ENCODE measurements at places on chromosomes 16 and 17.

GRCh38 chr16:83623091-83623730 lies 184.6 kb upstream of the HSBP1 start:
- DNase-seq: no peak

DNA sequence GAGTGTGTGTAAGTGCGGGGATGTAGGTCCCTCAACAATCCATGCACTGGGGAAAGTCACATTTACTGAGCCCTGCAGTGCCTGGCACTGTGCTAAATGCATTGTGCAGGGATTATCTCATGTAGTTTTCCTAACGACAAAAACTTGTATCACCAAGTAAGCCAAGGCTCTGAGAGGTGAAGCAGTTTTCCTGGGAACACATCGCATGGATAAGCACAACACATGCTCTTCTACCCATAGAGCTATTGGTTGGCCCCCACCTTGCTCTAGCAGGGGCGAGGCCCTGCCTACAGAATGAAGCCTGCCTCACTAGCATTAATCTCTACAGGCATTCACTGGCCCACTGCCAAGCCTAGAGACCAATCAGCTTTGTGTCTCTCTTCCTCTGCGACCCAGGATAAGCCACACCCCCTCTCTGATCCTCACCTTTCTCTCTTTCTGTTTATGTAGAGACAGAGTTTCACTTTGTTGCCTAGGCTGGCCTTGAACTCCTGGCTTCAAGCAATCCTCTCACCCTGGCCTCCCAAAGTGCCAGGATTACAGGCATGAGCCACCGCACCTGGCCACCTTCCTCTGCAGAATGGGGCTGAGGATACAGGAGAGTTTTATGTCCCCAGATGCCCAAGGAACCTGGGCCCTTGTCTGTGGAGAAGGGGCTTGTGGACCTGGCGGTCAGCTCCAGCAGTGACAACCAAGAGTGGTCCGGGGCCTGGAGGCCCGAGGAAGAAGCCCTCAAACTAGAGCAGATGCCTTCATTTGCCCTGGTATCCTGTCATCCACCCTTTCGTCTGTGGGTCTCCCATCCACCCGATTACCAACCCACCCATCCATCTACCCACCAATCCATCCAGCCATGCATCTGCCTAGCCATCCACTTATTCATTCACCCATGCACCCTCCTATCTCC lies 12.8 kb downstream of the CDH16 start:
- DNase-seq: no peak

- peak; percentile 61 for DNase-seq
Measured at GRCh38 chr16:86044241-86044671, 145.3 kb downstream of the IRF8 start.

DNA sequence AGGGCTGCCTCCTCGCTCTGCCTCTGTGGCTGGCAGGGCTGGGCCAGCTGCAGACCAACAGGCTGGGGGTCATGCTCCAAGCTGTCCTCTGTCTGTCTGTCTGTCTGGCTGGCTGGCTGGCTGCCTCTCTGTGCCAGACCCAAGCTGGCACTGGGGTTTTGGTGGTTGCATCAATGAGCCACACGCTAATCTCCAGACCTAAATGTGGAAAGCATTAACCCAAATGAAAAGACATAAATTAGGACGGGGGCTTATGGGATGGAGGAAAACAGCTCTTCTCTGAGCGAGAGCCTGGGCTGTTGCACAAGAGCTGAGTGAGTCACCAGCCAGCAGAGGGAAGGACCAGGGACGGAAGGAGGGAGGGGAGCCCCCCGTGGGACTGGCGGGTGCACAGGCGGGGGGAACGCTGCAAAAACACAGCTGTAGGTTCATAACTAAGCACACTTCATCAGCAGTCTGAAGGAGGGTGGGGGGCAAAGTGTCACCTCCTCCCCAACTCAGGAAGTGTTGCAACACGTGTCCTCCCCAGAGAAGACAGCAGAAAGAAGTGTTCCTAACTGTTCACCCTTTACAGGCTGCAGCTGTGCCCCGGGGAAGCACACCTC lies 83.4 kb downstream of the GAS7 start:
- DNase-seq: peak; percentile 83

GRCh38 chr17:19348081-19348650 lies 14.4 kb downstream of the B9D1 start:
- DNase-seq: no peak

- no peak for DNase-seq
Measured at GRCh38 chr17:51487947-51488346, 227.6 kb downstream of the UTP18 start.

DNA sequence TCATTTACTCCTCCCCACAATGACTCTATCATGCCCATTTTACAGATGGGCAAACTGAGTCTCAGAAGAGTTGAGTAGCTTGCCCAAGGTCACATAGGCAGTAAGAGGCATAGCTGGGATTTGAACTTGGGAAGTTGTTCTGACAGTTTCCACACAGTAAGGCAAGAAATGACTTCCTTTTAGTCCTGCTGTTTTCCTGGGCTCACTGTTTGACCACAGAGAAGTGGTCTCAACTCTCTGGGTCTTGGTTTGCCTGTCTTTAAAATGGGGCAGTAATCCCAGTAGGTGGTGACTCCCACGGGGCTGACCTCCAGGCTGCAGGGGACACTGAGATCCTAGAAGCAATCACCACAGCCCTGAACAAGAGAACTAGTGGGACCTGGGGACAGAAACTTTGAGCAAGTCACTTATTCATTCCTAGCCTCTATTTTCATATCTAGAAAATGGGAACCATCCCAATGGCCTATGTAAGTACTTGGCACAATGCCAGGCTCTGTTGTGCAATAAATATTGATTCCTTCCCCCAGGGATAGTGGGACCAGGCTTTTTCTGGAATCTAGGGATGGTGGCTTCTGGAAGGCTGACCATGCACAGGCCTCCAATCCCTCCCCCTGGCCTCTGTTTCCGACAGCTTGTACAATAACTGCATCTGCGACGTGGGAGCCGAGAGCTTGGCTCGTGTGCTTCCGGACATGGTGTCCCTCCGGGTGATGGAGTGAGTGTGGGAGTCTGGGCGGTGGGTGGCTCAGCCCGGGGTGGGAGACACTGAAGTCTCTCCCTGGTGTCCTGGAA lies 20.5 kb downstream of the DEXI start:
- DNase-seq: no peak

DNA sequence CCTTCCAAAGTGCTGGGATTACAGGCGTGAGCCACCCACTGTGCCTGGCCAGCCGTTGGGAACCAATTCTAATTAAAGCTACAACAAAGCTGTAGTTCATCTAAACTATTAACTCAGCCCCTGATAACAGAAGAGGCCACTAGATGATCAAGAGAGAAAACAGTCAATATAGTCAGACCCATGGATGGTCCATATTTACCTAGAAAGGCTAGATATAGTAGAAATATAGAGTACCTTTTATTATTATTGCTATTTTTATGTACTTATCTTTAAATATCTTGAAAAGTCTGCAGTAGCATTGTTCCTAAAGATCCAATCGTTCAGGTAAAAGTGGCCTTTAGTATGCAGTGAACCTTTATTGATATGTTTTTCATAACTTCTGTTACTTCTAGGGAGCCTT lies 43.2 kb downstream of the RNF213 start:
- no peak for DNase-seq

- no peak for DNase-seq
Measured at GRCh38 chr17:46262271-46262670, 32.7 kb upstream of the LRRC37A start.

DNA sequence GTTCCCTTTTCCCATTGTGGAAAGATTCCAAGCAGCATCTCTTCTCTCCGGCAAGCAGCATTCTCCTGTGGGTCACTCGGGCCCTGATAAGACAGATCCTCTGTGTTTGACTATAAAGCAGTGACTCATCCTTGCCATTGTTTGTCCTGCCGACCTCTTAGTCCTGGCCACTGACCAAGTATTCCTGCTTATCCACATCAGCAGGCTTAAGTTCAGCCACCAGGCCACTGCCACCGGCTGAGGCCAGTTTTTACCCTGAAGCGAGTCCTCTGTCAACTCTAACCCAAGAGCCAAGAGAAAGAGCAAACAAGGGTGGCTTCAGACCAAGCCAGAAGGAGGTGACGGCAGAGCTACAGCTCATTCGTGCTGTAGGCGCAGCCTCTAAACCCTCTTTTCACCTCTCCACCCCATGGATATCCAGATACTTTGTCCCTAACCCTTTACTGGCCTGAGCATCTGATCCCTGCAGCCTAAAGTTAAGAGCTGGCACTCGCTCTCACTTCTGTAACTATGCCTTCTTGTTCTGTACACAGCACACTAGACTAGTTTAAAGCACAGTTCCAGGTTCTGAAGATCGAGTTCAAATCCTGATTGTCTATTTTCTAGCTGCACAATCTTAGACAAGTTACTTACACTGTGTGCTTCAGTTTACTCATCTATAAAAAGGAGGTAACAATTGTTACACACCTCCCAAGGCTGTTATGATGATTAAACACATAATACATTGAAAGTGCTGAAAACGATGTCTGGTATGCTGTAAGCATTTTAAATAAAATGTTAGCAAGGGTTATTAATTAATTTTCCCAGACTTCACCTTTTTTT lies 31.0 kb downstream of the SOX9 start:
- peak; percentile 93 for DNase-seq

DNA sequence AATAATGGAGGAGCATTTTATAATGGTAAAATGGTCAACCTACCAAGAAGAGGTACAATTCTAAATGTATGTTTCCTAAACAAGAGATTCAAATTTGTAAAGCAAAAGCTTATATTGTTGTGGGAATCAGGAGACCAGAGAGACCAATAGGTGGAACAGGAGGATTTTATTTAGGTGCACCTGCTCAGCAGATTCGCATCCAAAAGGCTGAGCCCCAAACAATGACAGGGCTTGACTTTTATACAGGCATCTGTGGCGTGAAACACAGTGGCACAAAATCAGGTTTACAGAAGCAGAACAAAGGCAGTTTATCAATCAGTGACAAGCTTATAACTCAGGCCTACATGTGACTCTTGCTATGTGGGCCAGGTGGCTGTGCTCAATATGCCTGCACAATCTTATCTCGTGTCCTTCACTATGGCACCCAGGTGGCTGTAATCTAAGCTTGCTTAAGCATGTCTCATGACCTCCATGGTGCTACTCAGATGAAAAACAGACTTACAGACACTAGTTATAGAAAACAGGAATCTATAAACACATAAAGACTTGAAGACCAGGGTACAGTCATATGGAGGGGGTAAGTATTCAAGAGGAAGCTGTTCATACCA lies 780.2 kb upstream of the CA10 start:
- DNase-seq: no peak

DNA sequence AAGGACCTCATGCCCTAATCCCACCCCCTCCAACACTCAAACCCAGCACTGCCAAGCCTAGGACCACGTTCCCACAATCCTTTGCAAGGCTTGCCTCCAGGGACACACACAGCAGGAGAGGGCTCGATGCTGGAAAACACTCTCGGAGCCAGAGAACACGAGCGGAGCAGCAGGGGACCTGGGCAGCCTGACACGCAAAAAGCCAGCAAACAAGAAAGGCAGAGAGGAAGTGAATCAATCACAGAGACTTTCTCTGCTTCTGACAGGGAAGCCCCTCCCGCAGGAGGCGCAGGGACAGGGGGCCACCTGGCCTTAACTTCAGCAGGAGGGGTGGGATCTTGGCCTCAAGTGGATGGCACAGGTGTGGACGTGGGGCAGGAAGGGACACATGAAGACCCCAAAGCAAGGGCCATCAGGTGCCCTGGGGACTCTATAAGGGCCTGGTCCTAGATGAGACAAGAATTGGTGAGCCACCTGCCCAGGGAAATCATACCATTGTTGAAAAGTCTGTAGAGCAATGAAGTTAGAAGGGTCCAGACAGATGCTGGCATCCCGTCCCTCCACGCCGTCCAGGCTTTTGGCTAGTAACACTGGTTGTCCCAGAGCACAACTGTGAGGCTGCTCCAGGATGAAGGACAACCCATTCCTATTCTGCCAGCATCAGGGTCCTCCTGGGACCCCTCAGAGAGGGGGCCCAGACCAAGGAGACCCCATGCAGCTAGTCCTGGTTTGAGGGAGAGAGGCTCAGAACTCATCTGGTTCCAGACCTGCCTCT lies 2.2 kb downstream of the SDK2 start:
- no peak for DNase-seq

DNA sequence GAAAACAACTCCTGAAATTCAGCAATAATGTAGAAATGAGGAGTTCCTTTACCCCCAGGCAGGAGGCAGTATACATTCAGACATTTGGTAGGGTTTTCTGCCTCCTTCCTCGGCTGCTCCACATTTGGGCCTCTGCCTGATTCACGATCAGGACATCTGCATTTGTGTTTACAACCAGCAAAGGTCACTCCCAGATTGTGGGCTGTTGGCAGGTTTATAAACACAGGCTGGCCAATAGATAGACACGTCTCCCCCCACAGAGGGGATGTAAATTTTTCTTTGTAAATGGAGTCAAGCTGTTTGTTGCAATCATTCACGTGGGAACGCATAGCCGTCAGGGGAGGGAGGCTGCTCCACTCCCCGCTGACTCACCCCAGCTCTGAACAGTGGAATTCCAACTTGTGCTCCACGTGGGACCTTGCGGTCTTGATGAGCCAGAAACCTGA lies 252.1 kb upstream of the N4BP1 start:
- peak; percentile 81 for DNase-seq

- DNase-seq: no peak
Measured at GRCh38 chr17:20916383-20916782, 126.4 kb downstream of the USP22 start.

GRCh38 chr16:72884573-72884972 lies 163.4 kb downstream of the ZFHX3 start:
- no peak for DNase-seq

GRCh38 chr17:42889809-42890208 lies 10.8 kb upstream of the G6PC1 start:
- no peak for DNase-seq

All from urothelium cell line (cell line).